Left renal pelvis (tissue), 4 donors: ENCODE measurements at places on chromosomes 4 and X.

DNA sequence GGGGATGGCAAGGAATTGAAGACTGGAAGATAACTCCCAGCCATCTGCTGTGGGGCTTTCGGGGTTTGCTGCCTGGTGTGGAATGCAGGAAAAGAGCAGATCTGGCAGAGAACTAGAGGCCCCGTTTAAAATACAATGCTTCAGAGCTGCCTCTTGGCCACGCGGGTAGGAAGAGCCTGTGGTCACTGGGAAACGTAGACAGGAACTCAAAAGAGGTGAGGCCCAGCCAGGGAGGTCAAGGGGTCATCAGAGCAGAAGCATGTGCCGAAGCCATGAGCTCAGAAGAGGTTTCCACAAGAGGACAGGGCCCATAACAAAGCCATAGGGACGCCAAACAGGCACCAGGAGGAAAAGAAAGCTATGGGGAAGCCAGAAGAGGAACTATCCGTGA is 14.5 kb upstream of the STS start:
- no peak for DNase-seq

DNA sequence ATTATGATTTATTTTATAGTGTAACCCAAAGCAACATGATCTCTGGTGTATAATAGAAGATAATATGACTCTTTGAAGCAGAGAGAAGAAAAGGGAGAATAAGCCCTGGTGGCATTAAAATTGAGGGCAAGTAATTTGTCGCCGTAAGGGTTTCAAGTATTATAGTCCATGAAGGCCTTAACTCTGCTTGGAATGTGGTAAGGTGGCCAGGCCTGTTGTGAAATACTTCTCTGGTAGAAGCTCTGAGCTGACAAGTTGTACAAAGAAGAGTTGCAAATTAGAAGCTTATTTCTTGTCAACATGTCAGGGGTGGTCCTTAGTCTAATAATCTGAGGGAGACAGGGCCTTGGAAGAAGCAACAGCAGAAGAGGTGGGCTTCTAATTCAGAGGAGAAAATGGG is 151.7 kb upstream of the HHIP start:
- DNase-seq: no peak

DNA sequence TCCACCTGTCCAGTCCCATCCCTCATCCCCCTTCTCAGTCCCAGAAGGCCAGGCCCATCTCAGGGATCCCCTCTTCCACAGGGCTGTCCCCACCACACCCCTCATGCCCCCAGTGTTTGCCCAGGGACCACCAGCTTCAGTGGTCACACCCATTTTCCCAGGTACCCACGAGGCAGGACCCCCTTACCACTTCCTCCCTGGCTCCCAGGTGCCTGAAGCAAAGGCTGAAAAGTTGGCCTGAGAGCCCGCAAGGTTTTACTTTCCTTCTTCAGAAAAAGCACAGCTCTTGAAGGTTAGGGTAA is 7.8 kb downstream of the TMEM271 start:
- DNase-seq: no peak

- DNase-seq: no peak
Measured at GRCh38 chrX:29941287-29941686, 274.1 kb upstream of the MAGEB2 start.

DNA sequence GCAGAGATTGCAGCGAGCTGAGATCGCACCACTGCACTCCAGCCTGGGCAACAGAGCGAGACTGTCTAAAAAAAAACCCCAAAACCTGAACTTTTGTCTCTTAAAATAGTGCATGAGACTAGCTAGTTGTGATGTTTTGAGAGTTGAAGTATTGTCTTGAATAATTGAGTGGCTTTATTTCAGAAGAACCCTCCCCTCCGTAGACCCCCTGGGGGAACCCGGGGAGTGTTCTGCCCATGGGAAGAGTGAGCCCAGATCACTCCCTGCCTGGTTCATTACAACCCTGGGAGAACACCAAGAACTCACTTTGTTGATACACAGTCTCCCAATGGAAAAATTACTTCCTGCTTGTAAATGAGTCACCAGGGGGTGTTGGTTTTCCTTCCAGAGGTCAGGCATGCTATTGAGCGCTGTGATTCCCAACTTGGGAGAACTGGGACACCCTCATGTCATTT is 65.3 kb upstream of the SHISA3 start:
- DNase-seq: no peak

DNA sequence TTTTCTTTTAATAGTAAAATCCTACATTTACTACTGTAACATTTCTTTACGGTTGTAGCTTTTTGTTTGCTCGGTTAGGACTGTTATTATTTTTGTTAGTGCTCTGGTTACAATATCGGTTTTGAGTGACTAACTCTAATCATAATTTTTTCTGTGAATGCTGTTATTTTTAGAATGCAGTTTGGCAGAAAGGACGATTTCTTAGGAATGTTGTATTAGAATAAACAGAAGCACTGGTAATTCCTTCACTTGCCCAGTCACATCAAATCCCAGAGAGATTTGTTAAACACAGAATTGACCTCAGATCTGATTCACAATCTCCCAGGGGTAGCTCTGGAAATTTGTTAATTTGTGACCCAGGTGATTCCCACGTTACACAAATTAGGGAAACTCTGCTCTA is 21.7 kb downstream of the DDIT4L start:
- DNase-seq: no peak

DNA sequence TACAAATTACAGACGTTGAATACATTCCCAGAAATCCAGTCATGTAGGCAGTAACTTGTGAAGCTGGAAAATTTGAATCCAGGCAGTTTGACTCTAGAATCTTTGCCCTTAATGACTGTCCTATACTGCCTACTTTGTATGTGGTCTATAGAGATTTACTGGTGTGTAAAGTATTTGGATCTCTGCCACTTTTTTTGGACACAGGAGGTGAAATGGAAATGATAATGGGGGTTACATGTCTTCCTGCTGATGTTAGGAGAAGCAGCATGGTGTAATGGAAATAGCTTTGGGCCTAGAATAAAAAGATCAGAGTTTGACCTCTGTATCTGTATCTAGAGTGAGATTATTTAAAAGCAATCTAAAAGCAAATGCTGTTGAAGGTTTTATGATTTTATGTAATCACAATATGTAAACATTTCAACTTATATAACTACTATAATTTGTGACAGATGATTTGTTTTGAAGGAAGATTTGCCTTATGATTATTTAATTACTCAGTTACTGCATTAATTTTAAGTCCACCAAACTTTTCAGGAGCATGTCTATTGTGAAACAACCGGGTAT is 3.3 kb downstream of the COL4A5 start:
- DNase-seq: no peak

DNA sequence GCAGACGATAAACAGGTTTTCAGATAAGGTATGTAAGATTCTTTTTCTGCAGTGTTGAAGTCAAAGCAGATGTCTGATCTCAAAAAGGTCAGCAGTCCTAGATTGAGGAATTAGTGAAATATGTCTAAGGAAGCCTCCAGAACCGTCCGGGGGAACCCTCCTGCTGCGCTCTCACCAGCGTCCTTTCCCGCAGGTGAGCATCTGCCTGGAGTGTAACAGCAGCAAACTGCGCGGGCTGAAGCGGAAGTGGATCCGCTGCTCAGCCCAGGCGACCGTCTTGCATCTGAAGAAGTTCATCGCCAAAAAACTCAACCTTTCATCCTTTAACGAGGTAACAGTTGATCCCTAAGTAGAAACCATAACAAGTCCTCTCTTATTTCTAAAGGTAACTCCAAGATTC is 55.5 kb downstream of the PCGF3 start:
- DNase-seq: no peak
